ENCODE measurements at places on chromosomes 3 and 15.

GRCh38 chr15:88225461-88225860 is 31.1 kb downstream of the NTRK3 start:
- DNase-seq: no peak

- no peak for DNase-seq
Measured at GRCh38 chr3:158839966-158840365, 38.1 kb downstream of the MFSD1 start.

- no peak for DNase-seq
Measured at GRCh38 chr3:32282578-32283154, 44.2 kb downstream of the CMTM8 start.

DNA sequence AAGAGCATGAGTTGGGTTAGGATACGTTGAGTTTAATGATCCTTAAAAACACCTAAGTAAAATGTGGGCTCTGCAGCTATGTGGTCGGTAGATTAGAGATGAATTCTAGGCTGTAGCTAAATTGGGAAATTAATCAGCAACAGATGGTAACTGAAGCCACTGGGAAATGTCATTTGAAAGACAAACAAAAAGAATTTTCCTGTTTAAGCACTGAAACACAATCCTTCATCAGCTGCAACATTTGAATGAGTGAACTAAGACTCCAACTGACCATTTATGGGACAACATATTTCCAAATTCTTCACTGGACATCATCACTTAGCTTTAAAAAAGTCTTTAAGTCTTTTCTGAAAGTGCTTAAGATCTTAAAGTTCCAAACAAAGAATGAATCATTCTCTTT is 226.9 kb downstream of the ZNF385D start:
- DNase-seq: no peak

DNA sequence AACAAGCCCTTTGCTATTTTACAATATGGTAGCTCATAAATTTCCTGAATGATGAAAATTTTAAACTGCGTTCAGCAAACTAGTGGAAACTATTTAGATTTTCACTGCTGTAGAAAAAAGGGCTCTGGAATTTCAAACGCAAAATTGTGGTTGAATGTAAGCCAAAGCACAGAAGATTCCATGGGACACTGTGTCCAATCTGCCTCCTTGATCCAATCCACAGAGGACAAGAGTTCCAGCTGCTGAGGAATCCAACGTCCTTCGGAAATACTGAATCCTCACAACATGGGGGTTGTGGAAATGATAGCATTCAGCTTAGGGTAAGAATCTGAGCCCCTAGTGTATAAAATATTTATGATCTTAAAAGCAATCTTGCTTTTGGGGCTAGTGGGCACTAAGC is 161.0 kb downstream of the PLD1 start:
- DNase-seq: no peak

DNA sequence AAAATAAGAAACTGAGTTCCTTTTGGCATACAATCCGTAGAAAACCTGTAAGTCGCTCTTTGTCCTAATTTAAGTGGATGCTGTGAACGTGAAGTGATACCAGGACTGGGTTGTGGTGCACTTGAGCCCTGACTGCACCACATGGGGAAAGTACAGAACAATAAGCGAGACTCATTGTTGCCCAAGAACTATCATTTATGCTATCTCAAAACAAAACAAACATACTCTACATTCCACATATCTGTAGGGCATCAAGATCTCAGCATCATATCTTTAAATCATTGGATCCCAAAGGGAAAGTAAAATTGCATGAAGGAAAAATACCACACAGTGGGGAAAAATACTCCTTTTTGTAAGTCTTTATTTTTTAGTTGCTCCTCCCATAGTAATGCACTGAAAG is 580.3 kb downstream of the MECOM start:
- DNase-seq: no peak

DNA sequence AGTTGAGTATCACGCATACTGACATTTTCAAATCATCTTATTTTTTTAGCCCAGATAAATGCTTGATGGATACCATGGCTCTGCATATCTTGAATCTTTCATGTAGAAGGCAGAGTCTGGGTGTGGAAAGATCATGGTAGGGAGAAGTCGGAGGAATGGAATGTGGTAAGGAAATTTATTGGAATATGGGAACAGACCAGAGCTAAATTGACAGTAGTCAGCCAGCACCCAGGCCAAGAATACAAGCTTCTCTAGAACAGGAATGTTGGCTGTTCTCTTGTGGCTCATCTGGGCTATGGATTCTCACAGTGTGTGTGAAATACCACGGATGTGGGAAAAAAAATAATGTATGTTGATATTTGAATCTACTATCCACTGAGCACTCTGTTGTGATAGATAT is 305.7 kb upstream of the COL8A1 start:
- no peak for DNase-seq

DNA sequence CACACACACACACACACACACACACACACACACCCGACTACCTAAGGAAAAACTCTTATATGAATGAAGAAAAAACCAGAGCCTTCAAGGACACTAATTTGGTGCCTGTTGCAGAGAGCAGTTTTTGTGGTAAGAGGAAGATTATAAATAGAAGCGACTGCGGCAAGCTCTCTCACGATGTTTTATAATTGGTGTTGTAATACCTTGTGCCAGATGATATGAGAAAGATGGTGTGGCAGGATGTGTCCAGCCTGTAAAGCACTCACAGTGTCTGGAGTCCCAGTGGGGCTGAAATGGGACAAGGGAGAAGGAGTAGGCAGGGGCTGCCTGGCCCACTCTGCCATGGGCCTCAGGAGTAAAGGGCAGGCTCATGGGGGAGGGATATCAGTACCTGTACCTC is 839.9 kb downstream of the AGBL1 start:
- no peak for DNase-seq

- DNase-seq: no peak
Measured at GRCh38 chr3:70820397-70820796, 508.0 kb upstream of the MDFIC2 start.

- no peak for DNase-seq
Measured at GRCh38 chr15:41891946-41892345, 1.9 kb downstream of the SPTBN5 start.

GRCh38 chr3:18030371-18030870 is 288.0 kb upstream of the TBC1D5 start:
- DNase-seq: no peak

- DNase-seq: no peak
Measured at GRCh38 chr15:77402740-77403379, 17.0 kb downstream of the PEAK1 start.

- DNase-seq: no peak
Measured at GRCh38 chr3:146638718-146639117, 33.6 kb upstream of the PLSCR5 start.

GRCh38 chr3:127808197-127808596 is 14.1 kb downstream of the MGLL start:
- DNase-seq: no peak

Measured in retinal pigment epithelial cell (primary cell).